ENCODE measurements at places on chromosomes 13 and 19.

DNA sequence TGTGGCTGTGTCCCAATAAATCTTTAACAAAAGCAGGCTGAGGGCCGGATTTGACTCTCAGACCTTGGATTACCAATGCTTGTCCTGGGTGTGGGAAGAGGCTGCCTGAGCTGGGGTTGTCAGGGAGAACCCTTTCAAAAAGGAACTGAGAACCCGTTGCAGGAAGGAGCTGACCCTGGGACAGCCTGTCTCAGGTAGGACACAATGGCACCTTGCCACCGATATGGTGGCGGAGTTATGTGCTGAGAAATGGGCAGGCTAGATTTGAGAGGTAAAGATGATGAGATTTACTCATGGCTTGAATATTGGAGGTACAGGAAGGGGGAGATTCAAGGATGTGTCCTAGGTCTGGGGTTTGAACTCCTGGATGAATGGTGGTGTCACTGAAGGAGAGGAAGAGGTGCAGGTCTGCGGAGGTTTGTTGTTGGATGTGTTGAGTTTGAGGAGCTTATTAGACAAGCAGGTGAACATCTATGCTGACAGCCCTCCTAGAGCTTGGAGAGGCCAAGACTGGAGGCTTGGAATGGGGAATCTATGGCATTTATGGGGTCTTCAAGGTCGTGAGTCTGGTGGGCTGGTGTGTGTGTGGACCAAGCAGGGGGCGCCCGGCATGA is 7.2 kb downstream of the PLEKHF1 start:
- no peak for DNase-seq

GRCh38 chr19:35609851-35610353 is 2.6 kb upstream of the HAUS5 start:
- no peak for DNase-seq

GRCh38 chr19:35729021-35729420 is 11.2 kb downstream of the KMT2B start:
- DNase-seq: no peak

GRCh38 chr19:45881909-45882528 is 3.9 kb downstream of the IRF2BP1 start:
- DNase-seq: no peak

DNA sequence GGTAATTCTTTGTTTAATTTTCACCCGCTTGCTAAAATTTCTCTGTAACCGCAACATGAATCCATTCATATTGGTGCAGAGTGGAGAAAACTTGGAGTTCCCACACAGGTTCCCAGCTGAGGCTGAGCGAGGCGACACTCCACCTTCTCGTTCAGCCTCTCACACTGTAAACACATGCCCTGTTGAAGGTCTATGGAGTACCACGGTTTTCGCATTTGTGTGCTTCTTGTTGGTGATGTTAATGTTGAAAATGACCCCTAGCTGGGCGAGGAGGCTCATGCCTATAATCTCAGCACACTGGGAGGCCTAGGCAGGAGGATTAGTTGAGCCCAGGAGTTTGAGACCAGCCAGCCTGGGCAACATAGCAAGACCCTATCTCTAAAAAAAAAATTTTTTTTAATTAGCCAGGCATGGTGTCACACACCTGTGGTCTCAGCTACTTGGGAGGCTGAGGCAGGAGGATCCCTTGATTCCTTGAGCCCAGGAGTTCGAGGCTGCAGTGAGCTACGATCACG is 67.2 kb downstream of the ARHGEF18 start:
- DNase-seq: no peak

- DNase-seq: no peak
Observed at GRCh38 chr13:24254146-24254841, 55.1 kb upstream of the C1QTNF9 start.

DNA sequence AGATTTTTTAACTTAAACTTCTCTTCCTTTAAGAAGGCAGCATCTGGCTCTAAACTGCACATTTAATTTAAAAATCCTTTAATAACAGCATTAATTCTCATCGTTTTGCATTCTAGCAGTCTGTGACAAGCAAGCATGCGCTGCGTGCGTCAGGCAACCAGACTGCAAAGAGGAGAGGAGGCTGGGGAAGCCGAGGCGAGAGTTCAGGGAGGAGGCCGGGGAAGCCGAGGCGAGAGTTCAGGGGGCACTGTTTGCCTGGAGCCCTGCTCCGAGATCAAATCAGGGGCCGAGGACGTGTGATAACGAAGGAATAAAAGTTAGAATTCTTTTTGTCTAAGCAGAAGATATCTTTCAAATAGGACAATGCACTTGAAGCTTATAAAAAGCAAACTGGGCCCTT is 435.7 kb downstream of the EFNB2 start:
- no peak for DNase-seq

DNA sequence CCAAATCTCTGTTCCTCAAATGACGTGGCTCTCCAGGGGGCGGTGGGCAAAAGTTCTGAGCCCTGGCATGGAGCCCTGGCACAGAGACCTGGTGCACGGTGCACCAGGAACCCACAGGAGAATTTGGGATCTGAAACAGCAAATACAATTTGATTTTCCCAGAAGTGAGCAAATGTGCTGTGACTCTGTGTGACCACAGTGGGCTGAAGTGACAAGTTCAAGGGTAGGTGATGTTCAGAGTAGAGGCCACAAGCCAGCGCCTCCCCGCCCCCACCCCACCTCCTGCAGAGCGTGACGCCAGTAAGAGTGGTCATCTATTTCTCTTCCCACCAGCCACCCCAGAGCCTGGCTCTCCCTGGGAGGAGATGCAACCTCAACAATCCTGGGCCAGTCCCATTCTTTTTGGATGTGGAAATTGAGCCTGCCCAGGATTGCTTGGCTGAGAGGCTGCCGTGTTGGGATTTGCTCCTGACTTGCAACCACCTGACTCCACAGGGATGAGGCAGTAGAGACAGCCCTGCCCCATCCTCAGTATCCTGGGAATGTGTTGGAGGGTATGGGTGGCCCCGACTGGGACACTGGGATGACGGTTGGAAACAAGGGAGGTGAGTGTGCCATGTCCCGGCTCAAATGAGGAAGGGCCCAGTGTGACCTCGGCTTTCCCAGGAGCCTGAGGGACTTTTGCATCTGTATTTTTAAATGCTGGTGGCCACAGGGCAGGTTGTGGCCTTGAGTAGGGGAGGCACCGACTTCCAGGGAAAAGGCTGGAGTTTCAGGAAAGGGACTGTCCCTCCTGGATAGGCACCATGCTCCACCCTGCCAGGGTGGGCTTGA is 11.1 kb upstream of the BCL3 start:
- no peak for DNase-seq

- DNase-seq: no peak
Observed at GRCh38 chr19:5321851-5322681, 18.5 kb downstream of the PTPRS start.

DNA sequence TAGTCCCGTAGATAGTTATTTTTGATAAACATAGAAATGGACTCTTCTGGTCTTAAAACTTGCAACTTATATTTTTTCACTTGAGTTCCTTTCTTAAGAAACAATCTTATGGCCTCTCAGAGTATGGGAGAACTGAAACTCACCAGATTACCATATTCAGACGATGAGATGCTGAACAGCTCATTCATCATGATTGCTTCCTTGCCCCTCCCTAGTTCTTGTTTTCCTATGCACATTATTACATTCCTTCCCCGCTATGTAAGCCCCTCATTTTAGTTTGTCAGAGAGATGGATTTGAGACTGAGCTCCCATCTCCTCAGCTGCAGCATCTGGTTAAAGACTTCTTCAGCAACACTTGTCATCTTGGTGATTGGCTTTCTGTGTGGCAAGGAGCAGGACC is 158.5 kb downstream of the SLITRK6 start:
- no peak for DNase-seq

GRCh38 chr13:29081036-29081435 is 260.9 kb downstream of the MTUS2 start:
- no peak for DNase-seq

GRCh38 chr13:79405501-79405830 is 589 bp downstream of the RBM26 start:
- no peak for DNase-seq

GRCh38 chr13:51252954-51253532 is 30.8 kb downstream of the FAM124A start:
- DNase-seq: no peak

DNA sequence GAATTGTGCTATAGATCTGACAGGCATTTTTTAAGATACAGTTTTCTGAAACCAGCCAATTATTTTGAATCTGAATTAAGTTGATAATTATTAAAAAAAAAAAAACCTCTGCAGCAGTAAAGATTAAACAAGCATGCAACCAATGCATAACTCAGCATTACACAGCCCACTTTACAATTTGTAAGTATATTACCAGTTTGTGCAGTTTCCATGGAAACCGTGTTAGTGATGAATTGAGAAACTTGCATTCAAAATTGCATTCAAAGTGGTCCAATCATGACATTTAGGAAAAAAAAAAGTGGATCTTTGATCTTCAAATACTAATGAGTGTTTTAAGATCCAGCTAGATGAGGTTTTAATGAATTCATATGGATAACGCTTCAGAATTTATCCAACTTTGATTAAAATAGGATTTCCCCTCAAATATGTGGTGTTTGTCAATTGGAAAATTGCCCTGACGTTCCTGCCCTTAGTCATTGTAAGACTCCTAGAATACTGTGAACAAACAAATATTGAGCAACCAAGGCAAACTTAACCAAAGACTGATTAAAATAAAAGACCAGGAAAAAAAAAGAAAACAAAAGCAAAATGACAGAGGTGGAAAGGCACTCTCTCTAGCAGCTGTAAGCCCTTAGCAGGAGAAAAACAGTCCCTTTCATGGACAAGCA is 314.8 kb upstream of the MAB21L1 start:
- DNase-seq: no peak

DNA sequence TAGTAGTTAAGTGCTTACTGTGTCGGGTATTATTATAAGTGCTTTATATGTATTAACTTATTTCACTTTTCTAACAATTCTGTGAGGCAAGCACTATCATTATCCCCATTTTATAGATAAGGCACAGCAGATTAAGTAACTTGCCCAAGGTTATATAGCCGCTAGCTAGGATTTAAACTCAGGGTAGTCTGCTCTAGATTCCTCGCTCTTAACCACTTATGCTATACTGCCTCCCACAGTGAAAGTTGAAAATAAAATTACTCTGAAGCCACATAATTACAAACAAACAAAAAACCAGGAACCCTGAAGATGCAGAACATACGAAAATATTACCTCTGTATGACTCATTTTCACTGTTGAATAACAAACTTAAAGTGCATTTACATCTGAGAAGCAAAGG is 3.9 kb downstream of the TEX30 start:
- DNase-seq: no peak

GRCh38 chr13:101231751-101232428 is 184.4 kb downstream of the NALCN start:
- no peak for DNase-seq

GRCh38 chr13:46132109-46132508 is 27.3 kb upstream of the CPB2 start:
- no peak for DNase-seq

- DNase-seq: no peak
Observed at GRCh38 chr13:105336706-105337576, 1198.5 kb downstream of the EFNB2 start.

- no peak for DNase-seq
Observed at GRCh38 chr19:10044390-10044789, 31.1 kb downstream of the RDH8 start.

DNA sequence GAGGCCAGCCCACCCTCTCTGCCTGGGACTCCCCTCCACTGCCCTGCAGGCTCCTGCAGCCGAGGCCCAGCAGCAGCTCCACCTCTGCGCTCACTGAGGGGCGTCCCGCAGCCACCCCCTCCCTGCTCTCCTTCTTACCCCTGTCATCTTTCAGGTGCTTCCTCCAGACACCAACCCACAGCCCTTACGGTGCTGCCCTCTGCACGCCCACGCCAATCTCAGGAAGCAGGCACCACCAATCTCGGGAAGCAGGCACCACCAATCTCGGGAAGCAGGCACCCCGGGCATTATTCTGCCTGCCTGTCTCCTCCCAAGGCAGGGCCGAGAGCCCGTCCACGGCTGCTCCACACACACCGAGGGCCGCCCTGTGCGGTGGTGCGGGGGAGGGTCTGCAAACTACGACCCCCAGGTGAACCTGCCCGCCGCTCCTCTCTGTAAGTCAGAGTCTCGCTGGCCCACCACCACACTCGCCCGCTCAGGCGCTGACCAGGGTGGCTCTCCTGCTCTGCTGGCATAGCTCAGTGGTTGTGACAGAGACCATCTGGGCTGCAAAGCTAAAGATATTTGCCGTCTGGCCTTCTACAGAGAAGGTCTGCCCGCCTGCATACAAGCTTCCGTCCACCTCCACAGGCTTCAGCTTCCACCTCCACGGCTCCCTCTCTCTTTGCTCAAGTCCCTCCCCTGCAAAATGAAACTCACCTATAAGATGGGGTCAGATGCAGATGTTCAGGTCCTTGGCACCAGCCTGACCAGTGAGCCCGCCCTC is 2.9 kb downstream of the LSM7 start:
- no peak for DNase-seq

GRCh38 chr19:42683917-42684513 is 56.3 kb downstream of the PSG3 start:
- no peak for DNase-seq

- no peak for DNase-seq
Observed at GRCh38 chr19:1079566-1080111, 12.7 kb downstream of the ARHGAP45 start.

DNA sequence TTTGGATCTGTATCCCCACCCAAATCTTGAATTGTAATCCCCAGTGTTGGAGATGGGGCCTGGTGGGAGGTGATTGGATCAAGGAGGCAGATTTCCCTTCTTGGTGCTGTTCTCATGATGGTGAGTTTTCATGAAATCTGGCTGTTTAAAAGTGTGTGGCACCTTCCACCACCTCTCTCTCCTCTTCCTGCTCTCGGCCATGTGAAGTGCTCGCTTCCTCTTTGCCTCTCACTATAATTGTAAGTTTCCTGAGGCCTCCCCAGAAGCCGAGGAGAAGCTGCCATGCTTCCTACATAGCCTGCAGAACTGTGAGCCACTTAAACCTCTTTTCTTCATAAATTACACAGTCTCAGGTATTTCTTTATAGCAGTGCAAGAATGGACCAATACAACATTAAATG is 15.7 kb downstream of the COMMD6 start:
- DNase-seq: no peak

GRCh38 chr13:70415136-70415535 is 306.9 kb upstream of the KLHL1 start:
- no peak for DNase-seq

GRCh38 chr19:12948612-12949362 is 3.1 kb downstream of the RAD23A start:
- no peak for DNase-seq

DNA sequence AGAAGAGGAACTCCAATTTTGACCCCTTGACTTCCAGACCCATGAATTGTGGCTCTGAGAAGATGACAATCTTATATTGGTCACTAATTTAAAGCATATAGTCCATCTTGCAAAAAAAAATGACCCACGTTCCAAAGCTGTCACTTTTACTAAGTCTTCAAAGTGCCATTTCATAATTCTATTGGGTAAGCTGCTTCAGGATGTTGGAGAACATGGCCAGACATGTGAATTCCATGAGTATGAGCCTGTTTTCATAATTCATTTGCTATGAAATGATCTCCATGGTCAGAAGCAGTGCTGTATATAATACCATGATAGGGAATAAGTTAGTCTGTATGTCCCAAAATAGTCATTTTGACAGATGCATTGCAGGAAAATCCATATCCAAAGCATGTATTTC is 1787.3 kb downstream of the SLITRK5 start:
- DNase-seq: no peak

Data from mesothelial cell of epicardium (in vitro differentiated cells).